ENCODE measurements at places on chromosomes 5 and 9.

GRCh38 chr9:124054582-124055227 is 43.1 kb downstream of the LHX2 start:
- no peak for DNase-seq

DNA sequence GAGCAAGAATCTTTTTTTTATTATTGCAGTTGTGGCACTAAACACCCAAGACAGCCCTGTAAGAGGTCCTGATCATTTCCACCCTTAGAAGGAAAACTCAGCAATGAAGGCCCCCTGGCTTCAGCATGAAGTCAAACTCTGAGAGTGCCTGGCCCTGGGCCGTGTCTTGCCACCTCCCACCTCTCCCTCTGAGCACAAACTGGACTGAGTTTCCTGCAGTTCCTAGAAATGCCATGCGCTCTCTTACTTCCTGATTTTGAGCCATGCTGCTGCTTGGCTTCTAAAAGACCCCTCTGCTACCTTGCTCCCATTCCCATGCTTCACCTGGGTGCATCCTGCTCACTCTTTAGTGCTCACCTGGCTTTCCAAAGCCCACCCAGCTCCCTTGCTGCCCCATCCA is 140.4 kb upstream of the KLF9 start:
- no peak for DNase-seq

GRCh38 chr9:131167146-131167692 is 41.8 kb downstream of the NUP214 start:
- DNase-seq, result no peak

- no peak for DNase-seq
Observed at GRCh38 chr5:9062873-9063272, 483.0 kb downstream of the SEMA5A start.

DNA sequence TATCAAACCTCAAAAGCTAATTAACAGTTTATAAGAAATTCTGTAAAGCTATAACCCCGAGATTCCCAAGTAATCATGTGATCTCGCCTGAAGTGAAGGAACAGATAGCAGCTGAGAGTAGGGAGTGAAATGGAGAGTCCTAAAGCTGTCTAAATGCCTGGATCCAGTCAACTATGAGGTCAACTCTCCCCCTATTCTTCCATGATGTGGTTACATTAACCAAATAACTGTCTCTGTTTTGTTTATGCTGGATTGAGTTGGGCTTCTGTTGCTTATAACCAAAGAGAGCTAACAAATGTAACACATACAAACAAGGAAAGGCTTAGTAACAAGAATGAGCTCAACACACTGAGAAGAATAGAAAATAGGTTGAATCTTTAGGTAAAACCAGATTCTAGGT is 41.6 kb downstream of the GKAP1 start:
- DNase-seq, result no peak

DNA sequence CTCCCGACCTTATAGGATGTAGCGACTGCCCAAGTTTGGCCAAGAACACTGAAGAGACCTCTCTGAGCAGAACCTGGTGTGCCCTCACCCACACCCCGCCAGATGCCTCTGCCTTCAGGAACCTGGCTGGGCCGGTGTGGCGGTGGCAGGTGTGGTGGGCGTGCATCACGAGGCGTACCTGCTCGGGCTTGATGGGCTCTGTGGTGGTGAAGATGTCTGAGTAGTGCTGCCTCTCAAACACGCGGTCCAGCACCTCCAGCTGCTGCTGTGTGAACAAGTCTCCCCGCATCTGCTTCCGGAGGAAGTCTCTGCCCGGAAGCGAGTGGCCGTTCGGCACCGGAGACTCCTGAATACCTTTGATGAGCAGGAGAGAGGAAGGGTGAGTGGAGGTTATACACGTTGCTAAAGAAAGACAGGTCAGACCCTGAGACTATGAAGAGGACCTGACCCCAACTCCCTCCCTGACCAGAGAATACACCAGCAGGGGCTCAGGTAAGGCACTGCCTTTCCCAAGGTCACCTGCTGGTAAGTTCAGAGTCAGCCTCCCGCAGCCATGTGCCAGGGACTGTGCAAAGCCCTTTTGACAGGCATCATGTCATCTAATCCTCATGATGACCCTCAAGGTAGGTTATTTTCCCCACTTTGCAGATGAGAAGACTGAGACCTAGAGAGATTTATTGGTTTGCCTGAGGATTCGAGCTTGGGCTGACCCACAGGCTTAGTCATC is 67.5 kb downstream of the PAX5 start:
- DNase-seq, result no peak

DNA sequence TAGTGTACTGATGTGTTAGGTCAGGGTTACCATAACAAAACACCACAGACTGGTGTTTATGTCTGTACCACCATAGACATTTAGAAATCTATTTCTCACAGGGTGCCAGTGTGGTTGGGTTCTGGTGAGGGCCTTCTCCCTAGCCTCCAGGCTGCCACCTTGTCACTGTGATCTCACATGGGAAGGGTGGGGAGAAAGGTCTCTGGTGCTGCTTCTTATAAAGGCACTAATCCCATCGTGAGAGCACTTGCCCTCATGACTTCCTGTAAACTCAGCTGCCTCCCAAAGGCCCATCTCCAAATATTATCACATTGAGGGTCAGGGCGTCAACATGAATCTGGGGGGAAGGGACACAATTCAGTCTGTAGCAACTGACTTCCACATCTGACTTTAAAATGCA is 49.8 kb downstream of the PIK3R1 start:
- DNase-seq, result no peak

DNA sequence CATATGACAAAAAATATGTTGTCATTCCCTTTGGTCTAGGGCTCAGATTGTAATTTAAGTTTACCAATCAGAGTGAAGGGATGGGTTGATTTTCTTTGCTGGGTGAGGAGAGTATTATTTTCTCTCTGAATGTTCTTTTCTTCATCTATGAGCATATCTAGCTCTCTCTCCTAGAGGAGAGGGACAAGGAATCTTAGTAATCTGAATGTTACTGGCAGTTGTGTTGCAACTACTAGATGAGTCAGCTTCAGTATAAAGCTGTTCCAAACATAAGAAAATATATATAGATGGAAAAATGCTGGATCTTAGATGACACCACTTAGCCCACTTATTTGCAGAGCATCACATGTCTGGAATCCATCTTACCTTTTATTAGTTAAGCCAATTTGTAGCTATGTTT is 259.3 kb downstream of the TUSC1 start:
- DNase-seq, result no peak

DNA sequence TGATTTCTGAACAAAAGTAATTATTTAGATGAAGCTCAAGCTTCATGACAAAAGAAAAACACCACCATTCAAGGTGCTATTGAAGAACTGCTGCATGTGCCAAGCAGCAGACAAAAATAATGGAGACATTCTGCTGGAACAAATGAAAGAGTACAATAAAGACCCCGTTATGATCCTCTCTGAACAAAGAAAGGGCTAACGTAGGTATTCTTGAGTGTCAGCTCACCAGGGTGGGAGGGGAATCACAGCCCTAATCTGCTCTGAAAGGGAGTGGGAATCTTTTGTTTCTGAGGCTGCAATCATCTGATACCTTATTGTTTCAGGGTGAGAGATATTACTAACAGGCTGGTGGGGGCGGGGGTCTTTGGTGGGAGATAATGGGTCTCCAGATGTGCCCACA is 15.4 kb downstream of the CEMIP2 start:
- no peak for DNase-seq

GRCh38 chr5:122142480-122143164 is 13.3 kb downstream of the ZNF474 start:
- no peak for DNase-seq

DNA sequence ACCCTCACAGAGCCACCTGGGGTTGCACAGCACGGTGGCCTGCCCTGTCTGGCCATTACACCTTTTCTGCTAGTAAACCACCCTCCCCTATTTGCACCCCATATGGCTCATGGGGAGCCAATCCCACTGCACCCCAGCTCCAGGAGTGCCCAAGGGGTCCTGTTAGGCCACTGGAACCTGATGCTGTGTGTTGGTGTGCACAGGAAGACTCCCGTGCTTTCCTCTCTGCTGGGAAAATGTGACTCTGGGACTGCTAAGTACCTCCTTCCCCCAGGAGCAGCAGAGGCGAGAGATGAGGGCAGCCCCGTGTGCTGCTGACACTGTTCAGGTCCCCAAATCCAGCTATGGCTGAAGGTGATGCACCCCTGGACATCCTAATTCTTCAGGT is 126.3 kb downstream of the ADAMTS2 start:
- DNase-seq, result no peak

DNA sequence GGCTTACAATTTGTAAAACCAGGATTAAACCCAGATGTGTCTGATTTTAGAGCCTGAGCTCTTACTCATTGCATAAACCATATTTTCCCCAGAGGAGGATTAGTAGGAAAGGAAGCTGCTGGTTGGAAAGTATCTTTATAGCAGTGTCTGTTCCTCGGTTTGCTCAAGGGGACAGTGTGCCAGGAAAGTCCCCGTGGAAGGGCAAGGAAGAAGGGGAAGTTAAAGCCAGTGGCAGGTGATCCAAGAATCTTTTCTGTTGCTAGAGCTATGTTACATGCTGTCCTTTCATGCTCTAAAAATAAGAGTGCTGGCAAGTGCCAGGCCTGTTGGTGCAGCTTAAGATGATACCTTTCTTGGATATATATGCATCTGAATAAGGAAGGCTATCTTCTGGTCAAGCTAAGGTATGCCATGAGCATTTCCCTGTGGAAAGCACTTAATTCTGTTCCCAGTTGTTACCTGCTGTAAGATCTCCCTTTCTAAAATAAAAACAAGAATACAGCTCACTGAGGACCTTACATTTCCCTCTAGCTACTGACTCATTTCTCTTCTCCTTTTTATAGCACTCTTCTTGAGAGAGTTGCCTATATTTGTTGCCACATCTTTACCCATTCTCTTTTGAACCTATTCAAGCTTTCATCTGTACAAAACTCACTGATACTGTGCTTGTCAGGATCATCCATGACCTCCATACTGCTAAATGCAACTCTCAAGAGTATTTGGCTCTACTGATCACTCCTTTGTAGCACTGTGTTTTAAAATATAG is 8.0 kb downstream of the PDCD1LG2 start:
- DNase-seq, result no peak

DNA sequence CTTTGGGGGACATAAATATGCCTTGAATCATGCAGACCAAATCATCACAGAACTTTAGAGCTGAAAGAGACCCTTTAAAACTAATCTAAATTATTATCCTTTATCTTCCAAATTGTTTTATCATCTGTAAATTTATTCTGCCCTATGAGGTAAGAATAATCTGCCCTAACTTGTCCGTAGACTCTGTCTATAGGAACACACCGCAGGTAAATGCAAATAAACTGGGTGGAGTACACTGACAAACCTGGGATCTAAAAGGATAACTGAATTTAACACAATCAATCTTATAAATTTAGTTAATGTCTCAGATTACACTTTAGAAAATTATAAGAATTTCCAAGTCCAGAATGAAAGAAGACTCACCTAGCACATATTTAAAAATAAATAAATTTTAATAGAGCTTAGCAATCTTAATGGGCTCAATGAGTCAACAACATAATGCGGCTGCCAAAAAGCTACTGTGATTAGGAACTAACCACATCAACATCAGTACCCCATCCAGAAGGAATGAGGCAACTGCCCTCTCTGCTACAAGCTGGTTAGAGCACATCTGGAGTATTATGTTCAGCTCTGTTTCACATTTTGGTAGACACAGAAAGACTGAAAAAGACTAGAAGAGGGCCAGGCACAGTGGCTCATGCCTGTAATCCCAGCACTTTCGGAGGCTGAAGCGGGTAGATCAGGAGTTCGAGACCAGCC is 5.6 kb downstream of the MEGF9 start:
- no peak for DNase-seq

DNA sequence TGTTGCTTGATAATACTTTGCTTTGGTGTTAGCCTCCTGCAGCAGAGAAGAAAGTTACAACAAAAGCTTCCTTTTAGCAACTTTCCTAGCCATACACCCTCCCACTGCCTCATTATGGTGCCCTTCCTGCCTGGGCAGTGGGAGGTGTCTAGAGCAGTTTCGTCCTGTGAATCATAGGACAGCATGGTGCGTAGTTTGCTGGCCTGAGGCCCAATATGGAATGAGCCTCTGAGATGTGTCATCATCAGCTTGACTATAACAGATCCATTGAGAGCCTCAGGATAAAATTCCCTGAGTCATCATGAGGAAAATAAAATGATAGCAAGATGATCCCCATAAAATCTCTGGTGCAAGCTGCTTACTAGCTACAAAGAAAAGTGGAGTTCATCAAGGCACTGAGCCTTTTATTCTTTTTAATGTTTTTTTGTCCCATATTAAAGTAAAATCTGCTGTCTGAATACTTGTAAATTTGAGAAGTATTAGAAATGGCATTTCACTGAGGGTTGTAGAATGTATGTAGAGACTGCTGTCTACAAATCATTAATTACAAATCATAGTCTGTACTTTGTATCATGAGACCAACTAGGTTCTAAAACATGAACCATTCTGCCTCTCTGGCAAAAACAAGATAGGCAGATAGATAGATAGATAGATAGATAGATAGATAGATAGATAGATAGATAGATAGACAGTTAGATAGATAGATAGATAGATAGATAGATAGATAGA is 303.0 kb upstream of the PDE4D start:
- no peak for DNase-seq

DNA sequence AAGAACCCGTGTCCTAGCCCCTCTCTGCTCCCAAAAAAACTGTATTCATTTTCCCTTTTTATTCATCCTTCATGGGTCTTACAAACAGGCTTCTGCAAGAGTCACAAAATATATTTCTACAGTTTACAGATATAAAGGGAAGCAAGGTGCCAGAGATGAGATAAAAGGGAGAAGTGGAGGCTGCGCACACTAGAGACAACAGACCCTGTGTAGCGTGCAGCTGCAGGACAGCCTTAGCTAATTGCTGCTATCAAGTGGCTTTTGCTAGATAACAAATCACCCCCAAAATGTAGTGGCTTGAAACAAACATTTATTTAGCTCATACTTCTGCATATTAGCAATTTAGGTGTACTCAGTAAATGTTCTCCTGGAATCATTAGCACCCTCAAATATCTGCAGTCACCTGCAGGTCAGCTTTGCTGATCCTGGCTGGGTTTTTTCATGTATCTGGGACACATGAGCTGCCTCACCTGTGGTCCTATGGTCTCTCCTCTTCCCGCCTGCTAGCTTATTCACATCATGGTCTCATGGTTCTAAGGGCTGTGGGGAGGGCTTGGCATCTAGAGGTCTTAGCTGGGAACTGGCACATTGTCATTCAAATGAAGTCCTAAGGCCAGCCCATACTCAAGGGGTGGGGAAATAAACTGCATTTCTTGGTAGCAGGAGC is 29.4 kb downstream of the ARHGEF37 start:
- DNase-seq, result no peak

Data from neural crest cell (in vitro differentiated cells).